ENCODE measurements at places on chromosomes 2 and 18.

- no peak for DNase-seq
These were observed 184.2 kb downstream of the TMEM247 start for GRCh38 chr2:46663614-46664013.

DNA sequence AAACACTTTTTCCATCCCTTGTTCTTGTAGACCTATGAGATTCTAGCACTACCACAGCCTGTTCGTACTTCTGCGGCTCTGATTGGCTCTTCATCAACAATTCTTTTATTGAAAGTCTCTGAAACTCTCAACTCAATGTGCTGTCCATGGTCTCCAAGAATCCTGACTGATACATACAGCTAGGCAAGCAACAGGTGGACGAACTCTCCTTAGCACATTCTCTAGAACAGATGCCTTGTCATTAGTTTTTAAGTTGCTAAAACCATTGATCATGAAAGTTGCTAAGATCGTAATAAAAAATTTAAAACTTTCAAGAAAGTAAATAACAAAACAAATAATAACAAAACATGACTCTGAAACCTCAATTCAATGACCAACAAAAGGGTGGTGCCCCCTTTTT, 210.5 kb downstream of the EPHA4 start:
- DNase-seq = no peak

DNA sequence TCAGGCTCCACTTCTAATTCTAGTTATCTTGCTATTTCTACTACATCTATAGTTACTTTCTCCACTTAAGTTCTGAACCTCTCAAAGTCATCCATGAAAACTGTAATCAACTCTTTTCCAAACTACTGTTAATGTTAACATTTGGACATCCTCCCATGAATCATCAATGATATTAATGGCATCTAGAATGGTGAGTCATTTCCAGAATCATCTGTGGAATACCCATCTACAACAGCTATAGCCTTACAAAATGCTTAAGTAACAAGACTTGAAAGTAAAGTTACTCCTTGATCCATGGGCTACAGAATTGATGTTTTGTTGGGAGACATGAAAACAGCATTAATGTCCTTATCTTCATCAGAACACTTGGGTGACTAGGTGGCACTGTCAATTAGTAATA, 35.4 kb downstream of the BARD1 start:
- no peak for DNase-seq

GRCh38 chr2:192148620-192149321, 46.0 kb downstream of the TMEFF2 start:
- no peak for DNase-seq

GRCh38 chr18:29250843-29251242, 1073.9 kb upstream of the CDH2 start:
- no peak for DNase-seq

- DNase-seq = no peak
These were observed 65.0 kb downstream of the NCK2 start for GRCh38 chr2:105809723-105810122.

DNA sequence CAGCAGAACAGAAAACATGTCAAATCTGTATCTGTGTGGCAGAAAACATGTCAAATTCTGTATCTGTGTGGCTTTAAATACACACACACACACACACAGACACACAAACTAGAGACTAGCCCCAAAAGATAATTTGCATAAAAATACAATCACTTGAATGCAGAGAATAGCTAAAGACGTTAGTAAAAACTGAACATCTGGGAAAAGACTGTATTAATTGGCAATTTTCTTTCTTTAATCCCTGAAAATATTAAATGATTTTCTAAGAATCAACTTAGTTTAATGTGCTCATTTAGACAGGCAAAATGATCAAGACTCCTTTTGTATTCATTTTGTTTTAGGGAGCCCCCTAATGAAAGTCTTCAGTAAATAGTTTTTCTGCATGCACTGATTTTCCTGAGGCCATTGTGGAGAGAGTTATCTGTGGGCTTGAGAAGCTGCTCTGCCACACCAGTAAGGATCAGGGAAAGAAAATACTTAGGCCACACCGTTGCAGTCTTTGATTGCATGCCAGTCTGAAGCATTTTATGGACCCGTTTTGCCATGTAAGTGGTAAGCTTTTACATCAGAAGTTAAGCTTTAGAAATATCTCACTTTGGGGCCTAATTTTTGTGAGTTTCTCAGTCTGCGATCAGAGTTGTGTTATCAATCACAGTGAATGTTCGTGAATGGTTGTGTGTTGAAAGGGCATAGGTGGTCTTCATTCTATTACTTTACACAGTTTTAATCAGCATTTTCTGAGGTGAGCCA, 2.2 kb downstream of the SPATS2L start:
- no peak for DNase-seq

- no peak for DNase-seq
These were observed 534.2 kb downstream of the SPAG16 start for GRCh38 chr2:213818436-213818835.

GRCh38 chr18:63947051-63947790, 1.9 kb upstream of the HMSD start:
- DNase-seq = no peak

DNA sequence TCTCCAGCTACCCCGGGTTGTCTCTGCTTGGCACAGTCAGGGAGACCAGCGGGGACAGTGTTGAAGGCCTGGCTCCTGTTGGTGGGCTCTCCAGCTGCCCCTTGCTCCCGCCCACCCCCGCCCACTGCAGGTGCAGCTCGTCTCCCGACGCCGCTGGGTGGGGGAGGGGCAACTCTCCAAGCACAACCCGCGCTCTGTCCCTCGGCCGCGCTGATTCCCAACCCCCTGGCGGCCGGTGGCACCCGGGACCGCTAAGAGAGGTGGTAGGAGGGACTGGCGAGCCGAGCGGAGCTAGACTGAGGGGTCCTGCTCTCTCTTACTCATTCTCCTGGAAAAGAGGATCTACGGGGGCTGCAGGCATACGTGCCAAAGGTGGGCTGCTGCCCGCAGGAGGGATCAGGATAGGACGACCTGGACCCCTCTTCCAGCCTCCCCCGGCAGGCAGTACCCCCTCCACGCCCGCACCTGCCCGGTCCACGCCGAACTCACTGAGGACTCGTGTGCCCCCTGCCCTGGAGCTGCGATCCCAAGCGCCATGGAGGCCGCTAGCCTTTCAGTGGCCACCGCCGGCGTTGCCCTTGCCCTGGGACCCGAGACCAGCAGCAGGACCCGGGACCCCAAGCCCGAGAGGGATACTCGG, 44.5 kb downstream of the DDX18 start:
- DNase-seq = no peak

DNA sequence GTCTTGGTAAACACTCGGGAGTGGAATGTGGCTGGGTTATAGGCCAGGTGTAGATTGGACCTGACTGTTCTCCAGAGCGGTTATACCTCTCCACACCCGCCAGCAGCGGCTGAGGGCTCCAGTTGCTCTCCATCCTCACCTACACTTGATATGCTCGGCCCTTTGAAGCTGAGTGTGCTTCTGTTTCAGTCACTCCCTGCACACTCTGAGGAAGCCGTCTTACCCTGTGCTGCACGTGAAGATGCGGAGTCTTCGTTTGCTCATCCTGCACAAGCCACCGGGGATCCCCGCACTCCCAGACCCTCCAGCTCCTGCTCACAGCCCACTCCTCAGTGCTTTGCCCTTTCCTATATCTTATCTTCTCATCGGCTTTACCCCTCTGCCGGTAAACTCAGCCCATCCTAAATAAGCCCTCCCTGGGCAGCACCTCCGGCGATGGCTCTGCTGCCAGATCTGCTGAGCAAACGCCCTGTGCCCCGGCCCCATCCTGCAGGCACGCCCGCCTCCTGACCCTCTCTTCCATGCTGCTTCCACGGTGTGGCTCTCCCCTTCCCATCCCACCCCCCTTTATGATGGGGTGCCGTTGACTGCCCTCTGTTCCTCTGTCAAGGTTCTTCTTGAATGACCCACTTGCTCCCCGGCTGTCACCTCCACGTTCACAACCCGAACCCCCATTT, 47.3 kb upstream of the ODC1 start:
- no peak for DNase-seq

GRCh38 chr18:45328811-45329210, 286.5 kb upstream of the SLC14A2 start:
- no peak for DNase-seq

GRCh38 chr2:118058951-118059350, 29.3 kb upstream of the INSIG2 start:
- no peak for DNase-seq

- DNase-seq = no peak
These were observed 845 bp downstream of the CFAP210 start for GRCh38 chr2:169693360-169693759.

DNA sequence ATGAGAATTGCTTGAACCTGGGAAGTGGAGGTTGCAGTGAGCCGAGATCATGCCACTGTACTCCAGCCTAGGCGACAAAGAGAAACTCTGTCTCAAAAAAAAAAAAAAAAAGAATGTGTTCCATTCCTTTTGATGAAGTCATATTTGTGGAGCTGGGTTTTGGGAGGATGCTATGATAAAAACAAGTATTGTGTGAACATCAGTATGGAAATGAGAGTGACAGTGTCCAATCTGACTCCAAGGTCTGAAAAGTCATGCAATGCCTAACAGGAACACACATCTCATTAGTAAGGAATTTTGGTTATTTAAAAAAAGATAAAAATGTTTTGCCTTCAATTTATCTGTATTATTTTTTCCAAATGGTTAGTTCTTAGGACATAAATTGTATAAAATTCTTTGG, 11.8 kb downstream of the GCFC2 start:
- no peak for DNase-seq

- no peak for DNase-seq
These were observed 42.6 kb downstream of the GALNT1 start for GRCh38 chr18:35624146-35624545.

DNA sequence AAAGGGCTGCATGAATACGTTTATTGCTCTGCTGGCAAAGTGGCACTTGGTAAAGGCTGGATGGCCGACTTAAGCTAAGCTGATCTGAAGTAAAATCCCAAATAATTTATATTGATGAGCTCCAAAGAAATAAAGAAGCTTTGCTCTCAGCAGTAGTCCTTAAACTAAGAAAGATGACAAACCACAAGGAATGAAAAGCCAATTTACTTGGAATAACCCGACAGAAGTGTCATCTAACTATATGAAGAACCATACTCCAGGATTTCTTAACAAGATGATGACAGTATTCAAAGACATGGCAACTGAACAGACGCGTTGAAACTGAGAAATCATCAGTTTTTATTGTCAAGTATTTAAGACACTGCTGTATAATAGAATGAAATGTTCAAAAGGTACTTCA, 294.1 kb downstream of the PDE11A start:
- no peak for DNase-seq

DNA sequence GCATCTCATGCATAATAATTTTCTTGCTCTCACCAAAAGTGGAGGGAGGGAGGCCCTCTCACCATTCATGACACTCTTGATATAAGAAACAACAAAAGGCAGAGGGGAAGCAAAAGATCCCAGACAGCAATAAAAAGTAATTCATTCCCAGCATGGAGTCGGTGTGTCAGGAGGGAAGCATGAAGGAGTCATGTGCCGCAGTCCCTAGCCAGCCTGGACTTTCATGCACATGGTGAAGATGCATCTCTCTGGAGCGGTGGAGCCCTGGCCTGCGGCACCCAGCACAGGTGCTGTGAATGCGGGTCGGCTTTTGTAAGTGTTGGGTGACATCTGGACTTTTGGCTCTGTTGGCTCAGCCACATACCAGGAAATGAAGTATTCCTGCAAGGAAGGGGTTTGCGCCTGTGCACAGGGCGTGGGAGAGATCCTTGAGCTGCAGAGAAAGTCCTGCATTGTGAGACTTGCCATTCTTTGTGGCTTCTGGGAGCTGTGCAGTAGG, 119.4 kb downstream of the COPS8 start:
- no peak for DNase-seq

- DNase-seq = no peak
These were observed 806.8 kb upstream of the GCFC2 start for GRCh38 chr2:76517574-76517909.

DNA sequence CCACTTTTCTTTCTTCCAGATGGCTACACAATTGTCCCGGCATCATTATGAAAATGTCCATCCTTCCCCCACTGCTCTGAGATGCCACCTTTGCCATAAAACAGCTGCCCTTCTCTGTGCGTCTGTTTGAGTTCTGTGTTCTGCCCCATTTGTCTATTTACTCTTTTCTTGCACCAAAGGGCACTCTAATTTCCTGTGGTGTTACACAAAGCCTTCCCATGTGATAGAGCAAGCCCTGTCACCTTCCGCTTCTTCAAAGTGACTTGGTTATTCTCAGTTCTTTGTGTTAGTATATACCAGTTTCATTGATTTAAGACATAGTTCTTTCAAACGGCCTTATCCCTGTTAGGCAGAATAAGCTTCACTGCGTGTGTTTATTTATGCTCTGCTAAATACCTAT, 84.1 kb downstream of the FBXO15 start:
- DNase-seq = no peak

DNA sequence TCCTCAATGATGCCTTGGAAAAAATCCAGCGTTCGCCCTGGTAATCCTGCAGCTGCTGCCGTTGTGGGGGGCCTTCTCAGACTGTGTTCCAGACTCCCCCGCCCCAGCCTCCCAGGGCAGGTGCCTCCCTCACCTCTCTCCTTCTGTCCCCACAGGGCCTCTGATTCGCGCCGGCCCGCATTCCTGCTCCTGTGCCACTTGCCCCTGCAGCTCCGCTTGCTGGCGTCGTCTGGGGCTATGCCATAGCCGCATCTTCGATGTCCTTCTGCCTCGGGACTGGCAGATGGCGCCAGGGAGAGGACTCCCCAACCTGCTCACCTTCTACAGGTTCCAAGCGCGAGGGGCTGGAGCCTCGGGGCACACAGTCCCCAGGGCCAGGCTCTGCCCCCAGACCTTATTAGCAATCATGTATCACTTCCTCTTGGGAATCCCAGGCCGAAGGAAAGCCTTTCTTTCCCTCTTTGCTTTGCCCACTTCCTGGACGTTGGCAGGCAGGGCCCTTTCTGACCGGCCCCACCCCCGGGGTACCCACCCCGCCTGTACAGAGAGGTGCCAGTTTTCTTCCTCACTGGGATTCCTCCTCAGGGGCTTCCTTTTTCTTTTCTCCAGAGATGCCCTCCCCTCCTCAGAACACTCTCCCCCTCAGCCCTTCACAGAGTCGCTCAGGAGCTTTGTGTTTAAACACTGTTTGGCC, 4.4 kb downstream of the SPATA3 start:
- no peak for DNase-seq

- no peak for DNase-seq
These were observed 99.7 kb upstream of the CELF4 start for GRCh38 chr18:37665346-37665745.

DNA sequence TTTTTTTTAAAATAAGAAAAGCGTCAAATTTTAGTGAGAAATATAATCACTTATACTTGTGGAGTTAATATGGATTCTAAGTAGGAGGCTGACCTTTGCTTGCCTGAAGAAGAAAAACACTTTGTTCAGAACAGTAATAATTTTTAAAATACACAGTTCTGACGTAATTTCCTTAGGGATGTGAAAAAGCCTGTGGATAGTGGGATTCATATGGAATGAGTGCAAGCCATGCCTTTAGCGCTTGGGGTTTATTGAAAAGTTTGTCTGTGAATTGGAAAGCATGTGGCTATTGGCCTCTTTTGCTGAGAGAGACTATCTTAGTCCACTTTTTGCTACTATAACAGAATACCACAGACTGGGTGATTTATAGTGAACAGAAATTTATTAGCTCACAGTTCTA, 151.3 kb downstream of the CCDC85A start:
- no peak for DNase-seq

- no peak for DNase-seq
These were observed 91.1 kb downstream of the MAP4K4 start for GRCh38 chr2:101788565-101788964.
